Effector memory CD4-positive, alpha-beta T cell (primary cell): ENCODE measurements at places on chromosomes 5 and 9.

DNA sequence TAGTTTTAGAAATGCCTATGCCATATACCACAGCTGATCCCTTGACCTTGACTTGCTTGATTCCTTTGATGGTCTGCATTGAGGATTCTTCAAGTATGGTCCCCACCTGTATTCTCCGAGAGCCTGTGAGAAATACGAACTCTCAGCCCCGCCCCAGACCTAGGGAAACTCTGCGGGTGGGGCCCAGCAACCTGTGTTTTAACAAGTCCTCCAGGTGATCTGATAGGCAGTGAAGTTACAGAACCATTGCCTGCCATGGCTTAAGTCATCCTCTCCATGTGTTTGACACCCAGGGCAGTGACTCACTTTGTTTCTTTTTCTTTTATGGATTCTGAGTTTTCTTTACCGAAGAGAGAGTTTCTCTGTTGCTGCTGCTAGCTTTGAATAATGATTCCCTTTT is 18.5 kb downstream of the FRMPD1 start:
- no peak for DNase-seq

GRCh38 chr5:87398981-87399614 is 13.6 kb downstream of the CCNH start:
- no peak for DNase-seq

- no peak for DNase-seq
Measured at GRCh38 chr5:53463909-53464621, 16.4 kb upstream of the FST start.

DNA sequence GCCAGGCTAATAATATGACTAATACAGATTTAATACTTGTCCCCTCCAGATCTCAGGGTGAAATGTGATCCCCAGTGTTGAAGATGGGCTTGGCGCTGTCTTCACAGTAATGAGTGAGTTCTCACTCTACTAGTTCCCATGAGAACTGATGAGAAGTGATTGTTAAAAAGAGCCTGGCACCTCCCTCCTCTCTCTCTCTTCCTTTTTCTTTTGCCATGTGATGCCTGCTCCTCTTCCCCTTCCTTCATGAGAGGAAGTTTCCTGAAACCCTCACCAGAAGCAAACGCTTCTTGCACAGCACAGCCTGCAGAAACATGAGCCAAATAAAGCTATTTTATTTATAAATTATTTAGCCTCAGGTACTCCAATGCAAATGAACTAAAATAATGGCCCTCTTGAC is 55.2 kb downstream of the GLDC start:
- no peak for DNase-seq

DNA sequence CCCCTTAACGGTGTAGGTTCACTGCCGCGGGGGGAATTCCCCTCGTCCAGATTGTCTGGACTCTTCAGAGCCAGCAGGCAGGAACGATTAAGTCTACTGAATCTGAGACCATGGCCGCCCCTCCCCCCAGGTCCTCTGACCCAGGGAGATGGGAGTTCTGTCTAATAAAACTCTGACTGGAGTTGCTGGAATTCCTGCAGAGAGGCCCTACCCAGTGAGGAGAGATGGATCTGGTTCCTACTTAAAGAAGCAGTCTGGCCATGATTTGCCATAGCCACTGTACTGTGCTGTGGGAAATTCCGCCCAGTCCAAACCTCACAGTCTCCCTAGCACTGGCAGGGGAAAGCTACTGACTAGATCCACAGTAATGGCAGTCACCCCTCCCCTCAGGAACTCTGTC is 237.7 kb upstream of the RASA1 start:
- DNase-seq, result no peak

DNA sequence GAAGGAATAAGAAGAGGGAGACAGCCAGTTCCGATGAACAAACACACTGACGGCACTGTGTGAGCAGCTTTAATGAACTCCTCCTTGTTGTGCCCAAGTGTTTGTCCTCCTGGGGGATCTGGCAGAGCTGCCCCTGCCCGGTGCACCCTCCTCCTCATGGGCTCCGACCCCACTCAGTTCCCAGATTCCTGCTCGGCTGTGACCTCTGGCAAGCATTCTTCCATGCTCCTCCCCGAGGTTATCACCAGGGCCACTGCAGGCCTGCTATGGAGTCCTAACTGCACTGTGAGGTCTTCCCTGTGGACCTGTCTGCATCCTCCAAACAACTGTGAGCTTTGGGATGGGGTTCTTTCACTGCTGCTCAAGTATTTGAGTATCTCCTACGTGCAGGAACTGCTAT is 142.2 kb downstream of the DCP2 start:
- DNase-seq, result no peak

- no peak for DNase-seq
Measured at GRCh38 chr5:32138839-32139493, 35.2 kb downstream of the GOLPH3 start.

GRCh38 chr5:1110307-1111240 is 1.3 kb downstream of the SLC12A7 start:
- DNase-seq, result no peak

DNA sequence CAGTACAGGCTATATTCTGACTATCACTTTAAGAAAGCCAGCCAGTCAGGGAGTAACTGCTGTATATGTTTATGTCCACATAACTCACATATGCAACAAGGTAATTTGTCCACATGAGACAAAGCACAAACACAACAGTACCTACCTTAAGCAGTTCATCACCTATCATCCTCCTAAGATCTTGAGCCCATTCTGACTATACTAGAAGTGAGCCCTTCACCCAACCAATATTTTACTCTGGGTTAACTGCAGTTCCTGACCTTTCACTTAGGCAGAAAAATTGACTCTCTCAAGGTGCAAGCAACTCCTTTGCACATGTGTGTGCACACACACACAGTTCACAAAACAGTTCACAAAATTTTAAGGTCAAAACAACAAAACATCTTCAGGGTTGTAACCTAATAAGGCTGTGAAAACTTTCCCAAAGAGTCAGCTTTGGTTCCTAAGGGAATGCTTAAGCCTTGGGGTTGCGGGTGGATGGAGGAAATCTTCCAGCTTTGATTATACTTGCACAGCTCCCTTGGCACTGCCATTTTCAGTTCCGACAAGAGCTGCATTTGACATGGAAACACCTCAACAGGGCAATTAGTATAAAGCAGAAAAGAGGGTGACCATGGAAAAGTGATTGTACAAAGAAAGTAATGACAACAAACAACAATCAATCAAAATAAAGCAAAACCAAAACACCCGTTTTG is 215.3 kb downstream of the NFIB start:
- DNase-seq, result no peak

- DNase-seq, result no peak
Measured at GRCh38 chr5:169112016-169112415, 188.9 kb downstream of the SLIT3 start.

DNA sequence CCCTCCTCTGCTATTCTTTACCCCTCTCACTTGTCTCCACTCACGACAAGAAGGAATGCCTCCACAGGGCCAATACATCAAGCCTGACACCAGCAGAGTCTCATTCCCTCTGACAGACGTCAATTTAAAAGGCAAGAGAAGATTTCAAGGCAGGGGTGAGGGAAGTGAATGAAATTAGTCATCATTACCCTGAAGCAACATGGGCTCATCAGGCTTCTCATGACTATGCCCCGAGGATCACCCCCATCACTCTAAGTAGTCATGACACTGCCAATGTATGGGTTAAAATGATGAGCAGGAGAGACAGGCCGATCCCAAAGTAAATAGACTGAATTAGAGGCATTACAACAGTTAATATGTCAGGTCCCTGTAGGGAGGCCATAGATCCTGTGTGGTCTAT is 504.4 kb downstream of the TLE4 start:
- no peak for DNase-seq

DNA sequence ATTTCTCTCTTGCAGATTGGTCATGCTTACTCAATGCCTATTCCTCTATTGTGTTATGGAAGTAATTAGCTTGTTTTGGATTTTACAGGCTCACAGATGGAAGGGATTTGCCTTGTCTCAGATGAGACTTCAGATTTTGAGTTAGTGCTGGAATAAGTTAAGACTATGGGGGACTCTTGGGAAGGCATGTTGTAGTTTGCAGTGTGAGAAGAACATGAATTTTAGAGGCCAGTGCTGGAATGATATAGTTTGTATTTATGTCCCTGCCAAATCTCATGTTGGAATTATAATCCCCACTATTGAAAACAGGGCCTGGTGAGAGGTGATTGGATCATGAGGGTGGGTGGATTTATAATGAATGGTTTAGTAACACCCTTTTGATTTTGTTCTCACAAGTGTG is 6.1 kb upstream of the TUSC1 start:
- no peak for DNase-seq

DNA sequence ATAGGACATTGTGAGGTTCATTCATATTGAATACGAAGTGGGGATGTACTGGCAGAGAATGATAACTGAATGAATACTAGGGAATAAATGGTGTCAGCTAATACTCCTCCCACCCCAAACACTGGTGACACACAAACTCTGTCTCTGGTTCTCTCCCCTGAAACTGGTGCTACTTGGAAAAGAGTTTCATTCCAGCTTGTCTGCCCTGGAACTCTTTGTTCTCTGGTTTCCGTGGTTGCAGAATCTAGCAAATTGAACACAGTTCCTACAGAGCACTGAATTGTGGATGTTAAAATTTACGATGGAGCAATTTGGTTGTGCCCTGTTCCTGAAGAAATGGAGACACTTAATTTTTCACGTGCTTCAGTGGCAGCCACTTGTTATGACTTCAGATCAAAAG is 181.7 kb downstream of the KCTD16 start:
- DNase-seq, result no peak

DNA sequence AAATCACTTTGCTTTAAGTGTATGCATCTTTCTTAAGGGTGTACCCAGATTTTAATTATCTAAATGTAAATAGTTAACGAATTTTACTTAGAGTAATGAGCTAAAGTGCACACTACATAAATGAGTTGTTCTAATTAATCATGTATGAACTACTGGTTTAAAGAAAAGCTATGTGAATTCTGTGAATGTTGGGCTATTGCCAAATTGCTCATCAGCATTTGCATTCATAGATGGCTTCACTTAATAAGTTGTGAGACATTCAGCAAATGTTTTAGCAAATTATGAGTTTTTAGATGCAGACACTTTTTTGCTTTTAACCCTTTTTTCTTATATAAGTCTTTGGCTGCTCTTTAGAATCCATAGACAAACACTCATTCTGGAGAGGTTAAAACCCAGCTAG is 175.7 kb downstream of the PBX3 start:
- DNase-seq, result no peak

DNA sequence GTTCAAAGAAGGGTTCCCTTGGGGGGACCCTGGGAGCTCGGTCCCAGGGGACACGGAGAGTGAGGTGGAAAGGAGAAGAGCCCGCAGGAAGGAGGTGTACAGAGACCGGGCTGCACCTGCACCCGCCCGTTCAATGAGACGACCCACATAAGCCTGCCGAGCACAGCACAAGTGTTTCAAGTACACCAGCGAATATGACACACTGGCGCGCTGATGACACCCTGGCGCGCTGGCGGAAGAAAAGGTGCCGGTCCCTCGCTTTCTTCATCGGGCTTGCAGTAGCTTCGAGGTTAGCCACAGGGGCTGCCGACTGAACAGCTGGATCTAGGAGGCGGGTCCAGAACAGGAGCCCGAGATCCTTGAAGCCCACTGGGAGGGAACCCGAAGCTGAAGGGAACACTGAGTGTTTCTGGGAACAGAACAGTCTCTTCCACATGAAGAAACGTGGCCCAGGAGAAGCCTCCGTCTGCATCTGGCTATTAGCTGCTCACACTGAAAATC is 1.4 kb downstream of the TBC1D9B start:
- no peak for DNase-seq

GRCh38 chr5:145743396-145744061 is 91.6 kb downstream of the PRELID2 start:
- no peak for DNase-seq

GRCh38 chr5:95709967-95710650 is 21.0 kb upstream of the RHOBTB3 start:
- no peak for DNase-seq

GRCh38 chr9:105836936-105837660 is 142.8 kb downstream of the TMEM38B start:
- no peak for DNase-seq

DNA sequence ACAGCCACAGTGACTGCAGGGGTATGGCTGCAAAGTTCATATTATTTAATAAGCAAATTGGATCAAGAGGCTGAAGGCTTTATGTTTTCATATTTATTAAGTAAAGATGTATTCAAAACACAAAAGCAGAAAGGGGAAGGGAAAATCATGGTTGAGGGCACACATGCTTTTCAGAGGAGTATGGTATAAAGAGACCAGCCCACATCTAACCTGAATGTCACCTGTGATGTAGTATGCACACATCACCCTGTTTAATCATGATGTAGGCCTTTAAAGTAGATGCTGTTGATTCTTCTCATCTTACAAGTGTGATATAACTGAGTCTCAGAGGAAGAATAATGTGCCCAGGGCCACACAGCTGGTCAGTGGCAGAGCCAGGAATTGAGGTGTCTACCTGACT is 211.8 kb downstream of the DCP2 start:
- no peak for DNase-seq

DNA sequence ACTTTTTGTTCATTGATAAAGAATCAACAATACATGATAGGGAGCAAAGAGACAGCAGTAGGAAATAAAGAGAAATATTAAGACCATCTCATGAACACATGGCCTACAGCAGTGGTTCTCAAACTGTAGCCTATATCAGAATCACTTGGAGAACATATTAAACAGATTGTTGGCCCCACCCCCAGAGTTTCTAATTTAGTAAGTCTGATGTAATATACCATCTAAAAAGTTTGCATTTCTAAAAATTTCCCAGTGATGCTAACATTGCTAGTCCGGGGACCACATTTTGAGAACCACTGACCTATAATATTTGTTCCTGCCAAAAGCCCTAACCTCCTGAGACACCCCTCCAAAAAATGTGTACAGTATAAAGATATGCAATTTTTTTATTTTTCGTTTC is 306.2 kb upstream of the NREP start:
- no peak for DNase-seq

GRCh38 chr5:67240065-67240464 is 43.5 kb upstream of the CD180 start:
- DNase-seq, result no peak

DNA sequence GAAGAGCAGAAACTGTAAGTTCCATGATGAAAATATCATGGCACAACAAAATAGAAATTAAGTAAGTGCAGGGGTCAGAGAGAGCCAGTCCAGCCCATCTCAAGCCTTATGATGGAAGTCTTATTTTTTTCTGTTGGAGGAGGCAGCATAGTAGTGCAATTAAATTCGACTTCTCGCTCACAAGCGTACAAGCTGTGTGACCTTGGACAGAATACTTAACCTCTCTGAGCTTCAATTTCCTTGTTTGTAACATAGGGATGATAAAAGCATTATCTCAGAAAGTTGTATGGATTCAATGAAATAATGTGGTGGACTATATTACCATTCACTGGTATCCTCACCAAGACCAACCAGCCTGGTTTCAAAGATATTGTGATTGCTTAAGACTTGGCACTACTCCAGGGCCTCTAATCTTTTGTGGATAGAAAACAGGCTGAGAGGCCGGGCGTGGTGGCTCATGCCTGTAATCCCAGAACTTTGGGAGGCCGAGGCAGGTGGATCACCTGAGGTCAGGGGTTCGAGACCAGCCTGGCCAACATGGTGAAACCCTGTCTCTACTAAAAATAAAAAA is 26.8 kb upstream of the MVB12B start:
- no peak for DNase-seq
